NCI-H2029 (cell line): ENCODE measurements at places on chromosomes 5 and 9.

DNA sequence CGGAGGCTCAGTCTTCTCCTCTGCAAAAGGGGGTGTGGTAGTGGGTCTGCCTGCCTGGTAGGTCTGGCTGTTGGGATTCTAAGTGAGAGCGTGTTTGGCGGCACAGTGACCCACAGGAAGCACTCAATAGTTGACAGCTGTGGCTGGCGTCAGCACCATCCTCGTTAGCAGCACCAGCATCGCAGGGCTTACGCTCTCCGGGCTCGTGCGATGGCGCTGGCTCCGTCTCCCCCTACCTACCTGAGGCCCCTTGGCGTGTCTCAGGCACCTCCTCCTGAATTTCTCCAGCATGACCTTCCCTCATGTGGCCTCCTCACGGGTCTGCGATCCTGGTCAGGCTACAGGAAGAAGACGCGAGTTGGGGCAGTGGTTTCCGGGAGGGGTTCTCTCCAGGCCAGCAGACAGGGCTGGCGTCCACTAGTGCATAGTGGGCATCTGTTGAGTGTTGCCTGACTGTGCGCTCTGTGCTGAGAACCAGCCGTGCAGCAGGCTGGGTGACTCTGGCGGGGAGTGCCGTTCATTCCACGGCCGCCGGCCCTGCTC, 66.9 kb downstream of the HMCN2 start:
- no peak for DNase-seq

GRCh38 chr5:73160239-73160671, 12.7 kb upstream of the TMEM174 start:
- no peak for DNase-seq

DNA sequence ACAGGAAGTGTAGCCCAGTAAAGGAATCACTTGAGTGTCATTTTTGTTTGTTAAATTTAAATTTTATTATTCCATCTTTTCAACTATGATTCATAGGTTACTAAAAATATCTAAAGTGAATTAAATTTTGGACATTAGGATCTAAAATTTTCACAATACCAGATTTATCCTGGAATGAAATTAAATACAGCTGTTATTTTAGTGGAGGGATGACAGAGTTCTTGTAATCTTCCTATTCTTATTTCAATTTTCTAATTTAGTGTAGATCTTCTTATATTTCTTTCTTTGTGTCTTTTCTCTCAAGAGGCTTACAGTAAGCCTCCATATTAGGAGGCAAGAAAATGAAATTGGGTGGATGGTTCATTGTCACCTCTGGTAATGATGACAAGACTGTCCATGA, 167.9 kb upstream of the TNC start:
- no peak for DNase-seq

GRCh38 chr9:2787065-2787464, 56.8 kb downstream of the PUM3 start:
- no peak for DNase-seq

DNA sequence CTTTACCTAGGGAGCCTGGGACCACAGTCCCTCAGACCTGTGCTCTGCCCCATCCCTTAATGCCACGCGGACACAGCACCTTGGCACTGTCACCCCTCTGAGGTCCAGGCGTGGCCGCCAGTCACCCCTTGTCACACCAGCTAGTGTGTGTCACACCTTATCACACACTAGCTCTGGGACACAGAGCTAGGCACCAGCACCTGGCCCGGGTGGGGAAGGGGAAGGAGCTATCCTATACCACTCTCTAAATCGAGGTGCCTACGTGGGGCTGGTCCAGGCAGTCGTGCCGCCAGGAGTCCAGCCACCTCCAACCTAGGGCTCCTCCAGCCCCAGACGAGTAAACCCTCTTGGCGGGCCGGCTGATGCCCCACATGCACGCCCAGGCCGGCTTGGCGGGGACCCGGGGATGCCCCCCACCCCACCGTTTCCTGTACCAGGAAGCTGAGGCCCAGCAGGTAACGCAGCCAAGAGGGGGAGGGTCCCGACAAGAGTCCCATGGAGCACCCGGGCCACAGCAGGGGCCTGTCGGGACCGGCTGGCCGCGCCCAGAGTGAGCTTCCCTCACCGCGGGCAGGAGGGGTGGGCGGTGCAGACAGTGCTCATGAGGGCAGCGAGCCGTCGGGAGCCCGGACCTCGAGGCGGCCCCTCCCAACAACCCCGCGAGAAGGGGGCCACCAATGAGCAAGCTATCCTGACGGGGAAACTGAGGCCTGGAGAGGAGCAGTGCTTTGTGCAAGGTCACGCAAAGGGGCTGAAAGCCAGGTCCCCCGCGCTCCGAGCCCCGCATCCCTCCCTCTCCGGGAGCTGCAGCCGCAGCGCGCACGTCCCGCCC, 550 bp downstream of the CORO2A start:
- no peak for DNase-seq

DNA sequence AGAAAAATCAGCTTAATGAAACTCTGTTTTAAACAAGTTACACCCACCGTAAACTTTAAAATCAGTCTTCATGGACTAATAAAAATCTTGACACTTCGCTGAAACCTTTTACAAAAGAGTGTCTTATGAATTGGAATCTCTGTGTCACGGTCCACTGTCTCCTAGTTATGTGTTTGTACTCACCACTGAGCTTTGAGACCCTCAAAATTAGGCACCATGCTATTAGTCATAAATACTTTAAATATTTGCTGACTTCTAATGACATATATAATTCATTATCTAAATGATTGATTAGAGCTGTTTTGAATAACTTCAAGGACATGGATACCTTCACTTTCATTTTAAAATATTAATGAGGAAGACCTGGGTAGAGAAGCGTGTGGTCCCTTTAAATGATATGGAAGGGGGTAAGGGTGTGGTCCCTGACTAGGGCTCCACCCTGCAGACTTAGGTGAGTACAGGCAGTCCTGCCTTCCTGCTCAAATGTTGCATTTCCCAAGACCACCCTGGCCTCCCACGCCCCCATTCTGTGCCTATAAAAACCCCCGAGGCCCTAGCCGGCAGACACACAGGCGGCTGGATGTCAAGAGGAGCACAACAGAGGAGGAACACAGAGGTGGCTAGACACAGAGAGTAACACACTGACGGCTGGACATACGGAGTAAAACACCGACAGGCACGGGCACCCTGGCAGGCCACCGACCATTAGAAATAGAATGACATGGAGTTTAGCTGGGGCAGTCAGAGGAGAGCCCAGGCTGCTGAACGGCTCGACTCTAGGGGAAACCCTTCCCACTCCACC, 179.0 kb upstream of the CDH9 start:
- no peak for DNase-seq

DNA sequence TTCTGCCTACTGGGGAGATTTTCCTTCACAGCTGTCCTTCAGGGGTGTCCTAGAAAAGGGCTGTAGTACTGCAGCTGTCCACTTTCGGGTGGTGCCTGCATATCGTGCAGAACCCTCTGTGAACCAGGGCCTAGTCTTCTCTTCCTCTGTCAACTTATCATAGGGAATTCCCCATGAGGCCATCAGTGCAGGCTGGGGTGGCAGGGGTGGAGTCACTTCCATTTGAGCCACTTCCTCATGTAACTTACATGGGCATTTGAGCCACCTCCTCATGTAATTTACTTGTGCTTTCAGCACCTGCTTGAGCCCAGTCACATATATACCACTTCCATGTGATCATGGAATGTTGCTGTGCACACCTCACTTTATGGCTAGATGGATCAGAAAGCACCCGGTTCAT, 742.0 kb upstream of the RGMB start:
- no peak for DNase-seq

GRCh38 chr5:40646266-40646665, 33.4 kb upstream of the PTGER4 start:
- DNase-seq = no peak

DNA sequence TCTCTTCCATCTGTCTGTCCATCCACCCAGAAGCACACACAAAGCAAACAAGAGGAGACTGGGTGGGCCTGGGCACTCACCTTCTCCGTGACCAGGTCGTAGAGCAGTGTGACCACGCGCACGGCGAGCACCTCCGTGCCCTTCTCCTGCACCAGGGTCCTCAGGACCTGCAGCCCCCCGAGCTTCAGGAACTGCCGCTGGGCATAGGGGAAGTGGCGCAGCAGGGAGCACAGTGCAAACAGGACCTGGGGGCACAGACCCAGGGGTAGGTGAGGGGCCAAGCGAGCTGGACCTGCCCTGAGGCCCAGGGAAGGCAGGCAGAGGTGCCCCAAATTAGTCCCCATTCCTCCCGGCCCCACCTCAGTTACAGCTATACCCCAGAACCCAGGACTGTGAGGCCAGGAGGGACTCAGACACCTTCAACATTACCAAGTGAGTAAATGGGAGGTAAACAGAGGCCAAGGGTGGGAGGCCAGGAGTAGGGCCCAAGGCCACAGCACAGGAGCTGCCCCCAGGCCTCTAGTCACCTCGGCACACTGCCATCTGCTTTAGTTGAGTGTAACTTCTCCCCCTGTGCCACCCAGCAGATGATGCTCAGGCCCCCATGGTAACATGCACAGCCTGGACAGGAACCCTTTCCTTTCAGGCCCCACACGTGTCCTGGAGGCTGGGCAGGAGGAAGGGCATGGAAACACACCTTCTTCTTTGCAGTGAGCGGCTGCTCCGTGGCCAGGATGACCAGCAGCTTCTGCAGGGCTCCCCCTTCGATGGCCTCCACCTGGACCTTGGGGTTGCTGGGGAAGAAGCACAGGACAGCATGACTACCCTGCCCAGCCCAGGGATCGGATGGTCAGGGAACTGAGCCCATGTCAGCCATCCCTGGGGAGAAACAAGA, 76.2 kb upstream of the LRRTM2 start:
- no peak for DNase-seq

DNA sequence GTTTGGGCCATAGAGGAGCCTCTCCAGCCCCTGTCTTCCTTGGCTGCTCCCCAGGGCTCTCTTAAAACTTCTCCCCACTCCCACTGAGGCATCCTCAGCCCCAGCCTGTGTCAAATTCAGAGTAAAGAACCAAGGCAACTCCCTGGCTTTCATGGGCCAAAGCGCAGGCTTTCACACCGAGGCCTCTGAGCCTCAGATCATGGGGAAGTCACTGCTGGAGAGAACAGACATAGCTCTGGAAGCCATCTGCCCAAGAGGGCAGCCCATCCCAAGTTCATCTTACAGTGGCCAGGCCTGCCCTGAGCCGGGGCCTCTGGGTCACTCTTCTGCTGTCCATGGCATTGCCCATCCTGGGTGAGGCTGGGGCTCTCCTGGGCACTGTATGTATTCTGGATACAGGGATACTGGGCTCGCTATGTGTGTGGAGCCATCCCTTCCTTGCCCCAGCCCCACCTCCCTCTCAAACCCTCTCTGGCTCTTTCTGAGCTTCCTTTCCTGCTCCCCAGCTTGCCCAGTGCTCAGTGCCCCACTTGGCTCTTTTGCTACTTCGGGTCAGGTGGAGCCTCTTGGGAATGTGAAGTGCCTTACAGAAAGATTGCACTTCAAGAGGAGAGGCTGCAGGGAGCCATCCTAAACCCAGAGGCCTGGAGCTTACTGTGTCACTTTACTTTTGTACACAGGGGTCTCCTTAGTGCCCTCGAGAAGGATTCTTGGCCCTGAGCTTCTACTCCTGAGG, 33.0 kb downstream of the TGFBI start:
- no peak for DNase-seq

GRCh38 chr5:124438903-124439281, 307.5 kb downstream of the ZNF608 start:
- DNase-seq = no peak

DNA sequence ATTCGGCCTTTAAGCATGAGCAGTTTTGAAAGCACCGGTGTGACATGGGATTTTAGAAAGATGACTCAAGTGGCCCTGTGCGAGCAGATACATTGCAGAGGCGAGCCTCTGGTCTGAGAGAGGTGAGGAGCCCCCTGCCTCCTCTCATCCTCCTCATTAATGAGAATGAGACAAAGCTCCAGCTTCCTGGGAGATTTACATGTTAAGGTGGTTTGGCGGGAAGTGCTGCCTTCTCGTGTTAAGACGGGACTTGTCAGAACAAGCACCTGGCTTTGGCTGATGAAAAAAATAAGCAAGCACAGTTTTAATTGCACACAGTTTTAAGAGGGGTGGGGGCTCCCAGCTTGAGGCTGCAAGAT, 68.1 kb downstream of the ACTL7B start:
- DNase-seq = no peak

GRCh38 chr5:107948377-107948776, 277.6 kb upstream of the EFNA5 start:
- DNase-seq = no peak

GRCh38 chr9:92770360-92770995, 5.8 kb upstream of the BICD2 start:
- no peak for DNase-seq

DNA sequence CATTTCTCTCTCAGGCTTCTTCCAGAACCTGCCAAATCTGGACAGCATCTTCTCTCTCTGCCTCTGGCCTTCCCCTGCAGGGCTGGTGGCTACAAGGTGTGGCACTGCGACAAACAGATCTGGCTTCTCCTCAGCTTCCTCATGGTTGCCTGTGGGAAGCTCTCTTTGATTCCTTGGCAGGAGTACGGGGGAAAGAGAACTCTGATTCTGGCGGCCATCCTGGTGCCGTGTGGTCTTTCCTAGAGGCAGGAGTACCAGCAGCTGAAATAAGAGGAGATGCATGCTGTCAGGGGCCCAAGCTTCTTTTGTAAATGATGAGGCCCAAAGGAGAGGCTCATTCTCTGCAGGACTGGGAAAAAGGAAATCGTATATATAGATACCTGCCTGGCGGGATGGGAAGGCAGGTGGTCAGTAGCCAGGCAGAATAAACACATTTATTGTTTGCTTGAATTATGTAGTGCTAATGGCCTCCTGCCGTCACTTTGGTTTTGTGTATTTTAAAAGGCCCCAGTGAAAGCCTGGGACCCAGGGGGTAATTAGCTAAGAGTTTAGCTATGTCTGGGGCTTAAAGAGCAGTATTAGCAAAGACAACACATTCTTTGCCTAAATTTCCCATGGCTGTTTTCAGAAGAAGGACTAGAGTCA, at the start of gene CER1:
TSS of gene CER1 (minus strand) at position 343 of the 645 bp plus-strand sequence. CDS start at position 282, 61 bp downstream.
- no peak for DNase-seq

- no peak for DNase-seq
These were observed 134.2 kb upstream of the RGMB start for GRCh38 chr5:98639274-98639673.

DNA sequence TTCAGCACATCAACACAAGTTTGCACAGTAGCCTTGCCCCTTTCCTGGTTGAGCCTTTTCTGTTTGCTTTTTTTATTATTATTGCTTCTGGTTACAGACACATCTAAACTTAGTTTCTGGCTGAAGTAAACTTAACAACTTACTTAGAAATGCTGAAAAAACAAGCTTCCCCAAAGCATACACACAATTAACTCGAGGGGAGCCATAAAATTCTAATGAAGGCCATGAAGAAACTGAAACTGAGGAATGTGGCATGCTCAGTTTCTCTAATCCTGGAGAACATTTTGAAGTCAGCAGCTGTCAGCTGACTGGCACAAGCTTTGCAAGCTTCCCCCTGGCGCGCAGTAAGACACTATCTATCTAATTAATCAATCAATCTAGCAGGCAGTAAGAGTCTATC, 3.7 kb downstream of the MYO10 start:
- DNase-seq = no peak

- no peak for DNase-seq
These were observed 45.3 kb upstream of the SIL1 start for GRCh38 chr5:139243425-139243970.

DNA sequence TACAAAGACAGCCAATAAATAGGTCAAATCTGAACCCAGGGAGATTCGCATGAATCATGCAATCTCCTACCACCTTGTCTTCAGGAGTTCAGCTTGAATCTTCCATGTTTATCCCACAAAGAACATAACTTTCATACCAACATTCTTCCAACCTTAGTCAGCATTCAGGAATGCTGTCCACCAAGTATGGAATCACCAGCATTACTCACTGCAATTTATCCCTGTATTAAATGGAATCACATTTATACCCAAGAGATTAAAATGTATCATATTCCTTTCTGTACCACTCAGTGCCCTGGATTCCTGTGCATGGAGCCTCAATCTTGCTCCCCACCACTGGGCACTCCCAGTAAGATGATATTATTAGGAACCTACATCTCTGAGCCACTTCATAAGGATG, 162.6 kb downstream of the GLIS3 start:
- no peak for DNase-seq
